ENCODE measurements at places on chromosomes 5 and 9.

- DNase-seq, result no peak
These were observed 172.7 kb downstream of the ARHGAP26 start for GRCh38 chr5:142942901-142943300.

- no peak for DNase-seq
These were observed 121.8 kb upstream of the SPIN1 start for GRCh38 chr9:88266416-88266815.

DNA sequence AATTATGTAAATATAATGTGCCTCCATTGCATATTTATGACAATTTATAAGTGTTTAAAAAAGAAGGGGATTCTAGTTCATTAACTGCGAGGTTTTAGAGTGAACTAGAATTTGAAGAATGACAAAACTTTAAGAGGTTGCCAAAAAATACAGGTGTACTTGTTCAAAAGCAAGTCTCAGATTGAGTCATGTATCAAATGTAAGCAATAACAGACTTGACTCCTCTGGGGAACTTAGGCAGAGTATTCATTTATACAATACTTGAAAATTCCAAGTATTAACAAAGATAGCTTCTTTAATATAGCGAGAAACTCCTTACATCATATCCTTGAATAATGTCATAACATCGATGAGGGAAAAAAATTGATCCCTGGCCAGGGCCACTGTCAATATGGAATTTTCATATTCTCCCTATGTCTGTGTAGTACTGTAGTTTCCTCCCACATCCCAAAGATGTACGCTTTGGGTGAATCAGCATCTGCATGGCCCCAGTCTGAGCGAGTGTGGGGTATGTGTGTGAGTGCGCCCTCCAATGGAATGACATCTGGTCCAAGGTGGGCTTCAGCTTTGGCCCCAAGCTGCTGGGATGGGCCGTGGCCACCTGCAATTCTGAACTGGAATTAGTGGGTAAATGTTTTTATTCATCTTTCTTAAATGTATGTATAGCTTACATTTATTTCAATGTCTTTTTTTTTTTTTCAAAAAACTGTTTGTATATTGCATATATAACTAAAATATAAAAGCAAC, 70.1 kb downstream of the RIC1 start:
- DNase-seq, result no peak

DNA sequence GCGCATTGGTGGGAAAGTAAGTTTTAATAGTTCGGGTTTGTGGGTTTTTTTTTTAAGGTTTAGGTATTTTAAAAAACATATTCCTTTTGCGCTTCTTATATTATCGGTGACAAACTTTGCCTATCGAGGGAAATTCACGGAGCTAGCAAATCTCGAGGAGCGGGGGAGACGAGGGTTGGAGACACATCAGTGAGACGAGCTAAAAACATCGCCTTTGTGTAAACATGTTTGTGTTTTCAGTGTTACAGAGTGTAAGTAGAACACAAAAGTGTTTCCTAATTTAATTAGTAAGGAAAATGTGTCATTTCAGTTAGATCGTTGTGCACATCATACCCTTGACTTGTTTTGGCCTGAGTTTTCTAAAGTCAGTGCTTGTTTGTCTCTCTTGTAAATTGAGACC, 945 bp downstream of the BTF3 start:
- DNase-seq, result no peak

DNA sequence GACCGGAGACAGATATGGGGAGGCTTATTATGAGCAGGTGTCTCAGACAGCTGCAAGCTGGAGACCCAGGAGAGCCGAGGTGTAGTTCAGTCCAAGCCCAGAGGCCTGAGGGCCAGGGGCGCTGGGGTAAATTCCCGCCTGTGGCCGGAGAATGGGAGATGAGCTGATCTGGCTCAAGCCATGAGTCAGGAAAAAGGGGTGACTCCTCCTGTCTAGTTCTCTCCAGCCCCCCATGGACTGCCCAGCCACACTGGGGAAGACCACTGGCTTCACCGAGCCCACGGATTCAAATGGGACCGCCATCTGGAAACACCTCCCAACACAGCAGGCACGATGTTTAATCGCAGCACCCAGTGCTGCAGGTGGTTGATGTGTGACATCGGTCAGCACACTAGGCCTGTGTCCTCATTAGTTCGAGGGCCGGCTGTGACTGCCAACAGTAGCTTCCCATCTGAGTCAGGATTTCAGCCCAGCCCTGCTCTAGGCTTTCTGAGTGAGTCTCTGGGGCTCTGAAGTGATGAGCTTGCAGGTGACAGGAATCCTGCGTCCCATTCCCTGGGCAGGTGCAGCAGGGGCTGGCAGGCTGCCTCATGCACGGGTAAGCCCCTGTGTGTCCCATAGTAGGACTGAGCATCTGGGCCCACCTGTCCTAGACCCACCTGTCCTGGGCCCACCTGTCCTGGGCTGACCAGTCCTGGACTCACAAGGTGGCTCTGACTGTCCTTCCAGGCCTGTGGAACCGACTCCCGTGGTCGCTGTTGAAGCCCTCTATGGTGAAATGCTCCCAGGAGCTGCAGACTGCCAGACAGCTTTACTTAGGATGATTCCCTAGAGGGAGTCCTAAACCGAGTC, 49.7 kb downstream of the AHRR start:
- DNase-seq, result no peak

GRCh38 chr9:21966140-21966851, 27.9 kb downstream of the CDKN2A start:
- DNase-seq, result no peak

GRCh38 chr5:54455413-54456157, at the start of gene HSPB3:
Gene HSPB3, plus strand, starts transcription at chr5:54455699. Its CDS starts 91 bp downstream, at chr5:54455790.
- peak; percentile 7 for DNase-seq

- no peak for DNase-seq
These were observed 130.3 kb downstream of the ENTREP1 start for GRCh38 chr9:69455311-69455710.

DNA sequence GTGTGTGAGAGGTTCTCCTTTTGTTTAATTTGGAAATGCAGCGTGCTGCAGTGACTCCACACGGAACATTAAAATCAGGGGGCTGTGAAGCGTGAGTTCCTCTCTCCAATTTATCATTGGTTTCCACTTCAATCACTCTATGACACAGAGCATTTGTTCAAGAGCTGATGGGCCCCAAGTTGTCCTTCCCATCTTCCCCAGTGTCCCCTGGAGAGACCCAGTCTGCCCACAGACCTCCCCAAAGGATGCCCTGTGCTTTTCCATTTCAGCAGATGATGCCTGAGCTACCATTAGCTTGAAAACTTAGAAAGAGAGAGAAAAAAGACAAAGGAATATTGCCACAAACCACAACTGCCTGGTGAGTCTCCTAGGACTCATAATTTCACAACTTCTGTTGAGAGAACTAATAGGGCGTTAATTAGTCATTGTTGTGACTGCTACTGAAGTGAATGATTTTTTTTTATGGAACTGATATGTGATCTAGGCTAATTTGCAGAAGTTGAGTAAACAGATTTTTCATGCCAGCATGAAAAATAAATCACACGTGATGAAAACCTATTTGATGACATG, 772.7 kb downstream of the SEMA5A start:
- no peak for DNase-seq

GRCh38 chr5:43106290-43106638, 14.4 kb upstream of the ZNF131 start:
- DNase-seq, result no peak

DNA sequence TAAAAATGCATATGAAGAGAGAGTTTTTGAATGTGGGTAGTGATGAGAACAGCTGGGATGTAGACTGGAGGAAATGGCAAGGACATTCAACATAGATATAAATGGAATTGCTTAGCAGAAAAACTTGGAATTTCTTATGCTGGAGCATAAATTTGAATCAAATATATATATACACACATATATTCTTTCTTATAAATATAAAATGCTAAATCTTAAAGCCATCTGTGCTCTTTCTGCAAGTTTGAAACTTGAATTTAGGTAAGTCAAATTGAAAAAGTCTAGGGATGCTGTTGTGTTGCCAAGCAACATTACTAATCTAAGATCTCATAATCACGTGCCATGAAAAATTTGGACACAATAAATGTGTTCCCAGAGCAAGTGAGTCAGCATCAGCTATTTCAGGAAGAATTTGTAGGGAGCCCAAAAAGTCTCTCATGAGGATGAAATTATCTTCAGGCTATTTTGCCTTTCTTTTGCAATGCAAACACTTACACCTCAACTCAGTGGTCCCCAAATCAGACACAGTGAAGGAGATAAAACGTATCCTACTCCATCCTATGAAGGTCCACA, 58.4 kb upstream of the ALDH1A1 start:
- no peak for DNase-seq

GRCh38 chr5:140710899-140711552, 10.8 kb downstream of the ZMAT2 start:
- no peak for DNase-seq

DNA sequence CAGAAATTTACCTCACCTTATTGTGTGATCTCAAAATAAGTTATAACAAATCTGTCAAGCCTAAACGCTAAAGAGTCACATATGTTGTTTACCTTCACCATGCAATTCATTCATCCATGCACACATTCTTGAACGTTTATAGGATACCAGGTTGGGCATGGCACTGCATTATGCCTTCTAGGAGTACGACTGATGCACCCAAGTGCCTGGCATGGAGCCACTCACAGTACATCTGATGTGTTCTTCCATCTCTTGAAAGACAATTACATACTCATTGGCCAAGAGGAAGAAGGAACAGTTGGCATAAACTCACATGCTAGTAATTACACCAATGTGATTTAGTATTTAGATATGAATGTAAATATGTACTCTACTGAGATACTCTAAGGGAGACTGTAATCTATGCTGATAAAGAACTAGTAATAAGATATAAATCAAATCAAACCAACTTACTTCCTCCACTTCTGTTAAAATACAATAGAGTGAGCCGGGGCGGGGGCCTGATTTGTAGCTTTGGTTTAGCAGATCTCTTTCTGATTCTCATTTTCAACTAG, 90.7 kb downstream of the LPAR1 start:
- no peak for DNase-seq

GRCh38 chr5:20601678-20602100, 613.7 kb upstream of the CDH18 start:
- DNase-seq, result no peak

DNA sequence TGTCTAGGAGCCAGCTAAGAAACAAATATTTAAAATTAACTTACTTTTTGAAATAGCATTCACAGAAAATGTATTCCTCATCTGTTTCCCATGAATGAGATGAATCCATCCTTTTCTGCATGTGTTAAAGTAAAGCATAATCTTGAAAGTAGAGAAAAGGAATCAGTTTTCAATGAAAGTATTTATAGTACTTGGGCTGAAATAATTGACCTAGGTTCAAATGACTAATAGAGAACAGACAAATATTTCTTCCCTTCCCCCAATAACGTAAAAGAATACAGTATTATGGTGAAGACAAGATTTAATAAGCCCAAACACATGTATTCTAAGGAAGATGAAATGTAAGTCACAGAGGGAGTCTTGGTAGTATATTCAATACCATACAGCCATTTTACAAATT, 403.5 kb downstream of the ZNF608 start:
- no peak for DNase-seq

GRCh38 chr5:168109441-168109840, 182.0 kb upstream of the WWC1 start:
- DNase-seq, result no peak

- no peak for DNase-seq
These were observed 8.6 kb downstream of the PDGFRB start for GRCh38 chr5:150146862-150147601.

DNA sequence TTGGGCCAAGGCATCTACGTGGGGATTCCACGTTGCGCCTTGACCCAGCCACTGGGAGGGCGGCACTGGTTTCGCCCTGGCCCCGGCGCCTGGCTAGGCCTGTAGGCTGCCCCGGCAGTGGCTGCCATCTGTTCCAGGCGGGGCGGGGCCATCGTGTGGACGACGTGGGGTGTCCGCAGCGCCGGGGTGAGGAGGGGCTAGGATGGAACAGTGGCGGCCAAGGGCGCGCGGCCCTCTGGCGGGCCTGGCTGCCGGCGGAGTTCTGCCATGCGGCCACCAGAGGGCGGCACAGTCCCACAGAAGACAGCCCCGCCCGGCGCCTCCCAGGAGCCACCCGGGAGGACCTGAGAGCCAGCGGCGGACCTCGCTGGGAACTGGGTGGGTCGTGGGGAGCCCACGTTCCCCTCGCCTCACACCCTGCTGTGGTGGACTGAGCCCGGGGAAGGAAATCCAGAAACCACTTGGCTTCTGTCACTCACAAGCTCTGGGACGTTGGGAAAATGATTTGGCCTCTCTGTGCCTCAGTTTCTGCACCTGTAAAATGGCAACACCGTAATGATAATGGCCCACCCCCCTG, 22.6 kb upstream of the RAPGEF1 start:
- DNase-seq, result peak; percentile 92

Data from frontal cortex (tissue), 4 donors.